Stimulated activated CD4-positive, alpha-beta T cell treated with anti-CD3 and anti-CD28 coated beads, Interleukin-1b, Interleukin-23, amount 100 ng/mL, for 1 hour (primary cell): ENCODE measurements at places on chromosomes 6 and 20.

DNA sequence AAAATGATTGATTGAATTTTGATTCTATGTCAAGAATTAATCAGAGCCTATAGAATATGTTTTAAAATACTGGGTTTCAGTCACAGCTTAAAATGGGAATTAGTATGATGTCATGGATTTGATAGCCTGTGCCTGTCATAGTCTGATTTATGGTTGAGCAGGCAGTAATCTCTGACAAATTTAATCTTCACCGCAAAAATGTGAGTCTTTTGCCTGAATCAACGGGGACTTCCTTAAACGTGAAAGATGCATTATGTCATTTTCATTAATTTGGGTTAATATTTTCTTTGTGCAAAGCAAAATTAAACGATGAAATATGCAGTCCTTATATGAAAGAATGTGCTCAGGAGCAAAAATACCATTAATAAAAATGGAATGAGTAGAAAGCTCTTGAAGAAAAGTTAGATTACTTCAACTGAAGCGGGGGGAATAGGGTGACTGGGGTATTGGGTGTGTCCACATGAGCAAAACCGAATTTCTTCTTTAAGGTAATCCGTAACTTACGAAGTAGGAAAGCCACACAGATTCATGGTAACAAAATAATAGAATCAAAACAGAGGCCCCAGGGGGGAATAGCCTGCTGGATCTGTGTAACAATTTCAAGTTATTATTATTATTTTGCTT is 339.6 kb upstream of the NOX3 start:
- DNase-seq = no peak

DNA sequence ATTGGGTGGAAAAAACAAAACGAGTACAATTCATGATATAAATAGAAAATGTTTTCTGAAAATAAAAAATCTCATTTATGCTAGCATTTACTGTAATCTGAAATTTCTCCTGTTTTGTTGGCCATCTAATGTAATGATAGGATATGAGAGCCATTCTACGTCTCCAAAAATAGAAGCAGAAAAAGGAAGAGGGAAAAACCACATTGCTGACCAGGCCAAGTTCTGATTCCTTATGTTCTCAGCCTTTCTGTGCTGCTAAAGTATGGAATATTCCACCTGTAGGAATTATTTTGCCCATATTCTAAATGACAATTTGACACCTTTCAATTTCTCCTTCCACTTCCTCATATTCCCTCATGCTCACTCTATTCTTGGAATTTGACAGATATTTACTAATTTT is 110.2 kb downstream of the TBXT start:
- DNase-seq = no peak

DNA sequence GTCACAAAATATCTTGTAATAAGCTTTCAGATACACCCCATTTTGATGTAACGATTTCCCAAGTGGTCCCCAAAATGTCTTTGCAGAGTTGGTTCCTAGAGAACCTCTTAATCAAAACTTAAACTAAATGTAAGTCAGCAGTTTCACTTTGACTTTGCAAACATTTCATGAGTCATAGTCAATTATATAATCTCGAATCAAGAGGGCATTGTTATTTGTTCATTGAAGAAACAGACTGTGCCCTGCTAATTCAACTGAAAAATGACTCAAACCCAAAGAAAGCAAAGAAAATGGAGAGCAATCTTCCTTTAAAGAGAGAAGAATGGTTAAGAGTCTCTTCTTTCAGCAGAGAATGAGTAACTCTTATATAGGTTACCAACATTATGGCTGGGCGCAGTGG is 58.3 kb downstream of the IPCEF1 start:
- no peak for DNase-seq

- no peak for DNase-seq
Observed at GRCh38 chr6:42471714-42472113, 20.0 kb upstream of the TRERF1 start.

- no peak for DNase-seq
Observed at GRCh38 chr6:122365775-122366403, 33.6 kb upstream of the HSF2 start.

- DNase-seq = no peak
Observed at GRCh38 chr6:132931313-132931712, 116.9 kb downstream of the RPS12 start.

DNA sequence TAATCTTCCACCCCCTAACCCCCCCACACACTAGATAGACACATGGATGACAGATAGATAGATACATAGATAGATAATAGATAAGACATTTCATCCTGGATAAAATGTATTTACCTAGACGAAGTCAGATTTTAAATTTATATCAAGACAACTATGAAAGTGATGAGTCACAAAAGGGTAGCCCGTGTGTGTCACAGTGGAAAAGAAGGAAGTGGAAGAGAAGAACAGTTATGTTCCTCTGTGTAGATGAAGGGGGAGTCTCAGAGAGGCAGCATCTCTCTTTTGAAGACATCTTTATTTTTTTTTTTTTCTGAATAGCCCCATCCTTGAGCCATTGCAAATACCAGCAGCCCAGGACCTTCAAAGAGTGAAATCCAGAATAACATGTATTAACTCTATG is 121.7 kb upstream of the VGLL2 start:
- DNase-seq = no peak

GRCh38 chr6:134020543-134020942 is 31.9 kb downstream of the SLC2A12 start:
- DNase-seq = no peak

GRCh38 chr6:156309017-156309416 is 468.2 kb upstream of the ARID1B start:
- no peak for DNase-seq

- no peak for DNase-seq
Observed at GRCh38 chr6:157019115-157019641, 242.0 kb downstream of the ARID1B start.

DNA sequence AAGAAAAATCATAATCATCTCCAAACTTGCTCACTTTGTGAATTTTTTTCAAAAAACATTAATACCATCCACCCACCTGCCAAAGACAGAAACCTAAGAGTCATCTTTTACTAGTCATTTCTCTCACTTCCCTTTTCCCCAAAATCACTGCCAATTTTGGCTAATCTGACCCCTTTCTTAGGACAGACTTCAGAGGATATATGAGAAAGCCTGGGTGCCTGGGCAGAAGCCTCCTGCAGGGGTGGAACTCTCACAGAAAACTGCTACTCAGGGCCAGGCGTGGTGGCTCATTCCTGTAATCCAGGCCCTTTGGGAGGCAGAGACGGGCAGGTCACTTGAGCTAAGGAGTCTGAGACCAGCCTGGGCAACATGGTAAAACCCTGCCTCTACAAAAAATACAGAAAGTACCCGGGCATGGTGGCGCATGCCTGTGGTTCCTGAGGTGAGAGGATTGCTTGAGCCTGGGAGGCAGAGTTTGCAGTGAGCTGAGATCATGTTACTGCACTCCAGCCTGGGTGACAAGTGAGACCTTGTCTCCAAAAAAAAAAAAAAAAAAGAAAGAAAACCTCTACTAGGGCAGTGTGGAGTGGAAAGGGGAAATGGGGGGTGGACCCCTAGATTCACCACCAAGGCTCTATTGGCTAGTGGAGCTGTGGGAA is 3.8 kb downstream of the DEK start:
- no peak for DNase-seq

DNA sequence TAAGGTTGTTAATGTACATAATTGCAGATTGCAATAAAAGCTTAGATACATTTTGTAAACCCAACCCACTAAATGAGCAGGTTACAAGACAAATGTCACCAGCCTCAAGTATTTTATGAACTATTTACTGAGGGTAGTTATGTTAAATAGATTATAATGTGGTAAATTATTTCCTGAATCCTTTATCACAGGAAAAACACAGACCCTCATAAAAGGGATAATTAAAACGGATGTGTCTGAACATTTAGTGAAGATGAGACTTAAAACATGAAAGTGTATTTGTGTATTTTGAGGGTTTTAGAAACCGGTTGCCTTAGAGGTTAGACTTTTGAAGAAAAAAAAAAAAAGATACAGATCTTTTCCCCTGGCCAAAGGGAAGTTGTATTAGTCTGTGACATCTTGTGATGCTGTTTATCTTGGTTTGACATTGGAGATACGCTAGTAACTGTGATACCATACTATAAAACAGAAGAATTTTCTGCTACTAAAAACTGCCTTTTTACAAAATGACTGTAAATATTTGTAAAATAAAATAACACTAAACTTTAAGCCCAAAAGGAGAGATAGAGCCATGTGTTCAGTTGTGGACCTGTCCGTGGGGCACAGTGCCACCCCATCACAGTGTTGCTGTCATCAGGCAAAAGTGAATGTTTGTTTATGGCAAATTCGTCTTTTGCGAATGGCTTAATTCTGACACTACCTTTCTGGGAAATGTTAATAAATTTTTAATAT is 9.7 kb downstream of the DYNLT1 start:
- no peak for DNase-seq

GRCh38 chr20:37302981-37303380 is 13.5 kb downstream of the MANBAL start:
- DNase-seq = no peak

GRCh38 chr6:66418906-66419305 is 711.9 kb upstream of the EYS start:
- DNase-seq = no peak

DNA sequence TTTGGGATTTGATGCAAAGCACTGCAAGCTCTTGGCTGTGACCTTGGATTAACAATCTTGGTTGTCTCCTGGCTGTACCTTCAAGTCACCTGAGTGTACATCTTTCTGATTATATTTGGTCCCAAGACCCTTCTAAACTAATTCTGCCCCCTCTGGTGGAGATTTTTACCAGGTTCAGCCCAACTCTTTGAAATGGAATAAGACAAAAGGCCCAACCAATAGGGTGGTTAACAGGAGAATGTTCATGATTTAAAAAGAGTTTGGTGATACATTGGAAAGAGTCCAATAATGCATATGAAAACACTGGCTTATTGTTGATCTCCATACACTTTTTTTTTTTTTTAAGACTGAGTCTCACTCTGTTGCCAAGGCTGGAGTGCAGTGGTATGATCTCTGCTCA is 77.5 kb upstream of the CD83 start:
- no peak for DNase-seq

GRCh38 chr6:153056308-153056707 is 53.8 kb upstream of the MTRF1L start:
- DNase-seq = no peak

DNA sequence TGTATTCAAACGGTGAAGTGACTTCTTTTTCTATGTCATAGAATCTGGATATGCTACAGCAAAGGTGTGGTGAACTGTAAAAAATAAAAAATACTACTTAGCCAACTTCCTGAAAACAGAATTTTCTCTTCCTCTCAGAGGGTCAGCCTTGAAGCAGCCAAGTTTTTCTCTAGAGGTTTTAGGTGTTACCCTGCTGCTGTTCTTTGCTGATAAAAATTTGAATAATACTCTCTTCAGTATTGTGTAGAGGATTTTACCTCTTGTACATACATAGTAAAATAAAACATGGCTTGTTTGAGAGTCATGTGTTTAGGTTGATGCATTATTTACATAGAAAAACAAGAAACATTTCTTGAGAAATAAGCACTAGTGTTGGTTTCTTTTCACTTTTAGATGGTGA is 458.4 kb downstream of the TBC1D32 start:
- DNase-seq = no peak

- DNase-seq = no peak
Observed at GRCh38 chr6:72504406-72504805, 117.5 kb upstream of the KCNQ5 start.

DNA sequence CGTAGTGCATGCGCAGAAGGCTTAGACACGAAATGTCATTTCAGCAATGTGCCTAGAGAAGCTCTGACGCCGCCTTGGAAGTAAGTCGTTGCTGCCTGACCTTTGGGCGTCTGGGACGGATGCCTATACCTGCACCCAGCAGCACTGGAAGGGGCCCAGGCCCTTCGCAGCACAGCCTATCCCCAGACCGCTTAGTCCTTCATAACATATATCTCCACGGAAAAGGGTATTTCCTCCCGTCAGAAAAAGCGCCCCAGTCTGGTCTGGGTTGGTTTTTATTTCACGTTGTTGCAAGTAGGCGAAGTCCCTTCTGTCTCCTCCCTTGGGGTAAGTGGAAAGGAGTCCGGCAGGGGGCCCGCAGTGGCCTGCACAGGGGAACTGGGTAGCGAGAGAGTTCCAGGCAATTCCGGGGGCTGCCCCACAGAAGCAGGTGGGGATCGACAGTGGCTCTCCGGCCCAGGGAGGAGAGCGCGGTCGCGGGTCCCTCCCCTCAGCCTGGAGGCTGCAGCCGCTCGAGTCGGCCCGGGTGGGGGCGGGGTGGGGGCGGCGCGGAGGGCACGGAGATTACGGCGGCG is 559 bp upstream of the EYA4 start:
- no peak for DNase-seq

GRCh38 chr20:47815416-47815806 is 30.1 kb upstream of the SULF2 start:
- DNase-seq = no peak

DNA sequence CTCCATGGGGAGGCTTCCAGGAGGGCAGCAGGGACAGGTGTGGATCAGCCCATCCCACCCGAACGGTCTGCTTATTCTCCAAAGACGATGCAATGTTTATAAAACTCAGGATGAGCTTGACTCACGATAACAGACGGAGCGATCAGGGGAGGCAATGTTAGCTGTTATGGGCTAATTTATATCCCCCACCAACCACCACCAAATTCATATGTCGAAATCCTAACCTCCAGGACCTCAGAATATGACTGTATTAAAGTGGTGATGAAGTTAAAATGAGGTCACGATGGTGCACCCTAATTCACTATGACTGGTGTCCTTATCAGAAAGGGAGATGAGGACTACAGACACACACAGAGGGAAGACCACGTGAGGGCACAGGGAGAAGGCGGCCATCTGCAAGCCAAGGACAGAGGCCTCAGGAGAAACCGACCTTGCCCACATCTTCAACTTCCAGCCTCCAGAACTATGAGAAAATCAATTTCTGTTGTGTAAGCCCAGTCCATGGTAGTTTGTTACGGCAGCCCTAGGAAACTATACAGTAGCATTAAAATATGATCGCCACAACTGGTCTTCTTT is 7.0 kb downstream of the ADTRP start:
- DNase-seq = no peak

DNA sequence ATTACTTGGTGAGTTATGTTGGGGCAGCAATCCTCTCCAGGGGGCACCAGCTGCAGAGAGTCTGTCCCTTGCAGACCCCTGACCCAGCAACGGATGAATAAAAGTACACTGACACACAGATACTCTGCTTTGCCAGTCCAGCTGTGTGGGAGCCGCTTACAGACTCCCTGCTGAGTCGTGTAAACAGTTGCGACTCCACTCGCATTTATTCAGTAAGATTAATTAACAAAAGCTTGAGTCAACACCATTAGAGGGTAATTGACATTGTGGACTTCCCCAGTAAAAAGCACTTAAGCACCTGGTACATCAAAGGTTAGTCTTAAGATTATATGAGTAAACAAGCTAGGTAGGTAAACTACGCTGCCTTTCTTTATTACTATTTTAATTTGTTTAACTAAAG is 92.0 kb upstream of the TMEM181 start:
- no peak for DNase-seq

DNA sequence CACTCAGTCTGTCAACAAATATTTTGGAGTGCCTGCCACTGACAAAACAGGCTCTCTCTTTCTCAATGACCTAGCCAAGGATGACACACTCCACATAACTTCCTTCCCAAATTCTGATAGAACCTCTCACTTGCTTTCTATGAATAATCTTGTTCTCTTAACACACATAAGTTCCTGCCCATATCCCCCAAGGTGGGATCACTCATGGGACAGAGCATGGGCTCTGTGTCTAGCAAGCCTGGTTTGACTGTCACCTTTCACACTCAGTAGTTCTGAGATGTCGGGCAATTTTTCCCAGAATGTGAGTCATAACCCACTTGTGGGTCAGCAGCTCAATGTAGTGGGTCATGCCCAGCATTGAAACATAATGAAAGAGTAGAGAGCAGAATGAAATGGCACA is 78.1 kb downstream of the LRFN2 start:
- no peak for DNase-seq

GRCh38 chr6:41039060-41039998 is at the start of gene UNC5CL:
Gene UNC5CL (minus strand): TSS chr6:41039221. CDS start chr6:41035074, 4,147 bp downstream.
- DNase-seq = no peak
